ENCODE measurements at places on chromosomes 11 and 22.

DNA sequence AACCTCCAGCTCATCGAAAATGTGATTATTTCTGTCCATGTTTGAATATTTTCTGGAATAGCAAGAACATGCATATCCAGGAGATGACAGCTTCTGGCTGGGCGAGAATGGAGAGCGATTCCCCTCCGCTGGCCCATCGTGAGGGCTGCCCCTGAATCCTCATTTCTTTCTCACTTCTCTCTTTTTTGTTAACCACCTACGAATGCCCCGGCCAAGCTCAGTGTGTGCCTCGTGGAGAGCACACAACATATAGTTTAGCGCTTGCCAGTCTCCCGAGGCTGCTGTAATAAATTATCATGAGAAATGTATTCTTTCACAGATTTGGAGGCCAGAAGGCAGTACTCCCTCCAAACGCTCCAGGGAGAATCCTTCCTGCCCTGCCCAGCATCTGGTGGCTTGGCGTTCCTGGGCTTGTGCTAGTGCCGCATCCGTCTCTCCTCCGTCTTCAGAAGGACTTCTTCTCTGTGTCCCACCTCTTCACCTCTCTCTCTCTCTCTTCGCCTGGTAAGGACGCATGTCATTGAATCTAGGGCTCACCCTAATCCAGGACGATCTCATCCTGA lies 1306.0 kb downstream of the TBC1D22A start:
- DNase-seq: no peak

GRCh38 chr11:2707736-2708135 lies 7.9 kb upstream of the KCNQ1OT1 start:
- no peak for DNase-seq

DNA sequence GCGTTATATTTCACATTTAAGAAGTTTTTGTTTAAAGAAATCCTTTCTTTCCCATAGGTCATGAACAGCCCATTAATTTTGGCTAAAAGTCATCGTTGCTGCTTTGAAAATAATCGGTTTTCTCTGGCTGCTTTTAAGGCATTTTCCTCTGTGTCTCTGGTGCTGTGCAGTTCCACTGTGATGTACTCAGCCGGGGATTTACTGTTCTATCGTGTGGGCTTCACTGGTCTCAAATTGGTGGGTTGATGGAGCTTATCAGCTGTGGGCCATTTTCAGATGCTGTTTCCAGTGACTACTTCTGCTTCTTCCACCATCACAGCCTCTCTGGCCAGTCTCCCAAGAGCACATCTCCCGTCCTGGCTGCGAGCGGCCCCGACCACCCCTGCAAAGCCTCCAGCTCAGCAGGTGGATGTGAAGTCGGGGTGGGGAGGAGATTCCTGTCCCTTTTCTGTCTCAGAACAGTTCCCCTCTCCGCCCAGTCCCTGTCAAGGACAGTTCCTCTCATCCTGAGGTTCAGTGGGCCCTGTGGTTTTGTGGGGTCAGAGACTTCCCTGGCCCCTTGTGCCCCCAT lies 20.3 kb downstream of the IFITM10 start:
- DNase-seq: no peak

DNA sequence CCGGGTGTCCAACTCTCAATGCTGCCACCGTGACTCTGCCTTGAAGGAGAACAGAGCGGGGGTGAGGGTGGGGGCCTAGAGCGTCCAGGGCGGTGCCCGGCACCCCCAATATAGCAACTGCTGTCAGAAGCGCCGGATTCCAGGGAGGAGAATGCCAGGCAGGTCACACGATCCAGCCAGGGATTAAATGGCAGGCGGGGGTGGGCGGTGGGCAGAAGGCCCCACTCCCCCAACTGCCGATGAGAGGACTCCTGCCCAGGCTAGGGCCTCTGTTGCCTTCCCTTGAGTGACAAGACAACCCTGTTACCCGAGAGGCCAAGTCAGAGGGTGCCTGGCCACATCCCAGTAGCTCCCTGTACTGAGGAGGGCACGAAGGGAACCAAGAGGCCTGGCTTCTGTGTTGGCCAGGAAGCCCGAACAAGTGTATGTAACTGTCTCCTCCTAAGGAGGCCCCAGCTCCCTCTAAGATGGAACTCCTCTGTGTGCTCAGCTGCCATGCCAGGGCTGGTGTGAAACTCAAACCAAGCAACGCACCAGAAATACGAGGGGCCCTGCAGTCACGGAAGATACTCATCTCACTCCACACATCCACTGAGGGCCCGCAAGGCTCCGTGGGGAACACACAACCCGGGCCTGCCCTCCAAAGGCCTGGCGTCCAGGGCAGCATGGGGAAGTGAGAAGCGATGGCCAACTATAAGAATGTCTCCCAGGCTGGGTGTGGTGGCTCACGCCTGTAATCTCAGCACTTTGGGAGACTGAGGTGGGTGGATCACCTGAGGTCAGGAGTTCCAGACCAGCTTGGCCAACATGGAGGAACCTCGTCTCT lies 3.0 kb downstream of the PACSIN3 start:
- no peak for DNase-seq

DNA sequence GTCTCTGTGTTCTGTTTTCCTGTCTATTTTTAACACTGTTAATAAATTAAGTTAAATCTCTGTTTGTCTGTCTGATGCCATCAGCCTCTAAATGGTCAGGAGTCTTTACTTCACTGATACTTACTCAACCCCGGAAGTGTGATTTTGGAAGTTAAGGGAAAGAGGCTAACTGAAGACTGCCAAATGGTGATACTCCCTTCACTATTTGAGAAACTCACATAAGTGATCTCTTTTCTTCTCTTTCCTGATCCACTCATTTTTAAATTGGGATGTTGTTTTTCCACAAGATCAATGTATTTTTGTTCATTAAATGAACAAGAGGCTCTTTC lies 389 bp upstream of the CASP12 start:
- no peak for DNase-seq

- DNase-seq: no peak
Measured at GRCh38 chr11:73464347-73464746, 88.1 kb downstream of the RELT start.

- DNase-seq: no peak
Measured at GRCh38 chr22:49330421-49331222, 497.1 kb downstream of the BRD1 start.

All from T-cell (primary cell).